ENCODE measurements at places on chromosomes 6 and 20.

- DNase-seq, result no peak
Observed at GRCh38 chr6:84769306-84769705, 4.9 kb upstream of the TBX18 start.

- DNase-seq, result no peak
Observed at GRCh38 chr6:93373445-93373844, 45.9 kb downstream of the EPHA7 start.

GRCh38 chr6:83270971-83271719 lies 78.0 kb downstream of the RWDD2A start:
- DNase-seq, result no peak

- no peak for DNase-seq
Observed at GRCh38 chr6:91029211-91029610, 442.3 kb upstream of the MAP3K7 start.

- no peak for DNase-seq
Observed at GRCh38 chr6:113488812-113489685, 368.1 kb upstream of the MARCKS start.

- no peak for DNase-seq
Observed at GRCh38 chr6:52304983-52305390, 20.4 kb upstream of the MCM3 start.

DNA sequence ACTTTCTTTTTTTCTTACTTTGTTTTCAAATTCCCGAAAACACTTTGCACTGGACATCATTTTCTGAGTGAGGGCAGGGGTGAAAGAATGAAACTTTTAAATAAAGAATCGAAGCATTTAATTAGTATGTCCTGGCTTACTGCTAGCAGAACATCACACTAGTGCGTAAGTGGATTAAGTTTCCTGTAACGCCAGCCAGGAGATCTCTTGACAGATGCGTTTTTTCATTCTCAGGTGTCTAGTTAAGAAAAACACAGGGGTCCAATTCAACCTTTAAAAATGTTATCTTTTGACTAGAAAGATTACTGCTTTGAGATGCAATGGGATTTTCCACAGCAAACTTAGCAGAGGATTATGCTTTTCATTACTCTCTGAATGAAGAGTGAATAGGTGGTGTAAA lies 858.8 kb upstream of the EPHA7 start:
- no peak for DNase-seq

DNA sequence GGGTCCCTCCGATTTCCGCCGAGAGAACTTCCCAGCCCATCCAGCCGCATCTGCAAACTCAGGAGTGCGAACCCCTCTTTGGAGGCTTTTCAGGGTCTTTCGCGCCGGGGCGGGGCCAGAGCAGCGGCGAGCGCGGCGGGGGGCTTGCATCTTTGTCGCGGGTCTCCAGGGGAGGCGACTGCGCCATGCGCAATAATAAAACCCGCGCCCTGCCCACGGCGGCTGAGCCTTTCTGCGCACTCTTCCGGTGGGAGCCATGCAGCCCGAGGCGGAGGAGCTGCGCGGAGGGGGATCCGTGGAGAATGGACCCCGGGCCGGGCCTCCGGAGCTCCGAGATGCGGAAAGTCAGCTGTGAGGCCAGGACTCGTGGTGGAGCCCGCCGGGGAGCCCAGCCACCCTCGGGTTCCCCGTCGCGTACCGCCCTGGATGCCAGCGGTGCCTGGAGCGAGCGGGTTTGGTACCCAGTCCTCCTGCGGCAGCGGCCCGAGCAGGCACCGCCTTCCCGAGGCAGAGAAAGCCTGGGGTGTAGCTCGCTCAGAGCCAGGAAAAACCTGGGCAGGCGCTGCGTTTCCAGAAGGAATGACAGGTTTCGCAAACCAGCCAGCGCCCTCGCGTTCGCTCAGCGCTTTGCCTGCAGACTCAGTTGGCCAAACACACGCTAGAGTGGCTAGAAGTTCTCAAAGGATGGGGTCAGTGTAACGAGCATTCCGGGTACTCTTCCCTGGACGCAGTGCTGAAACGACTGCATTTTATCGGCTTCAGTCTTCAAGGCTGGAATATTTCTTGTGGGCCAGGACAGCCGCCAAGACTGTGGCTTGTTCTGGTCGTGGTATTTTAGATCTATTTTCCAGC lies 1.2 kb downstream of the AKAP12 start:
- no peak for DNase-seq

GRCh38 chr6:134983823-134984222 lies 33.9 kb upstream of the ALDH8A1 start:
- no peak for DNase-seq

GRCh38 chr20:17634661-17635331 lies 47.2 kb downstream of the RRBP1 start:
- no peak for DNase-seq

- DNase-seq, result no peak
Observed at GRCh38 chr20:2300420-2300819, 4.6 kb downstream of the TGM3 start.

- DNase-seq, result no peak
Observed at GRCh38 chr6:17940151-17940792, 47.2 kb downstream of the KIF13A start.

DNA sequence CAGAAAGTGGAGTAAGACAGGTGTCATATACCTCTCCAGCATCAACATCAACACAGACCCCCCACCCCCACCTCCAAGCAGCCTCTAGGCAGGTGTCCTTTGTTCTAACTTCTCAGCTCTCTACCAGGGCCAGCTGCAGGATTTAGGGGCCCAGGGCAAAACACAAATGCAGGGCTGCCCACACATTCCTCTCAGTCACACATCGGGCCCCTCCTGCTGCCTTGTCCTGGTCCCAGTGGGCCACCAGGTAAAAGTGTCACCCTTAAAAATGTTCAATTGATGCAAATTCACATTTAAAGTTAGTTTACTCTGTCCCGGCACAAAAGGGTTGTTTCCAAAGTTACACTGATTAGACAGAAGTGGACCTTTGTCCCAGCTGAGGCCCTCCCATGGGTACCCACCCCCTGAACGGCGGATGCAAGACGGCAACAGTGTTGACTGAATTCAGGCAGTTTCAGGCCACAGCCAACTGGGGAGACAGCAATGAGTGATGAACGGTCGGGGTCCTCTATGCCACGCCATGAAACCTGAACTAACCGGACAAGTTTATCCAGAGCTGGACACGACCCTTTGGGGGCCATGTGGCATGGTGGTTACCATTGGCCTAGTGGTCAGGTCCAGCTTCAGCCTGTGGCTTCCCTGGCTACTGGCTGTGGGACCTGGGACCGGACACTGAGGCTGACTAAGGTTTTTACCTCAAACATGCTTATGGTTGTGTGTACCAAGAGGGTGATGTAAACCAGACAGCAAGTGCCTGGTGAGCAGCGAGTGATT lies 52.2 kb upstream of the UNC93A start:
- DNase-seq, result no peak

- no peak for DNase-seq
Observed at GRCh38 chr20:16321291-16321690, 252.0 kb downstream of the KIF16B start.

- DNase-seq, result no peak
Observed at GRCh38 chr6:93571346-93571745, 152.0 kb upstream of the EPHA7 start.

- no peak for DNase-seq
Observed at GRCh38 chr6:33589731-33590530, 9.9 kb upstream of the BAK1 start.

DNA sequence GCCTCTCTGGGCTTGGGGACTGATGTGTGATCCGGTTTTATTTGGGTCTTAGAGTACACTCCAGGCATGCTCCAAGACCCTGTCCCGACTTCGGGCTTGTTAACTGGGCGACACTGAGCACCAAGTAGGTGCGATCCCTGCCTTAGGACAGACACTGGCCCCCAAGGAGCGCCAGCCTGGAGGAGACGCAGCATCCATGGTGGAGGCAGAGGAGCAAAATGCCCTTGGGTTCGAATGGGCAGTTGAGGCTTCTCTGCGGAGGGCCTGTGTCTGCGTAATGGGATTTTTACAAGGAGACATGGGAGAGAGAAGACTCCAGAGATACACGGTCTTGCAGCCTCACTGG lies 593 bp upstream of the LEMD2 start:
- DNase-seq, result no peak

DNA sequence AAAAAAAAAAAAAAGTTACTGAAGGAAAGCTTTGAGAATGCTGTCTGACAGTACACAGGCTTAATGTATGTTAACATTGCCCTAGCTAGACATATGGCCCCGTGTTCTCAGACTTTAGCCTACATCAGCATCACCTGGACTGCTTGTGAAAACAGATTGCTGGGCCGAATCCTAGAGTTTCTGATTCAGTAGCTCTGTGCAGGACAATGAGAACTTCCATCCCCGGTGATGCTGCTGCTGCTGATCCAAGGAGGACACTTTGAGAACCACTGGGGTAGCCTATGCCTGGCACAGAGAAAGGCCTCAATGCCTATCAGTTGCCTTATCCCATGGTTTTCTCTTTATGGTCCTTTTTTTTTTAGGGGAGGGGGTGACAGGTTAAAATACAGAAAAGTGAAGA lies 1.6 kb downstream of the HCK start:
- DNase-seq, result no peak

- no peak for DNase-seq
Observed at GRCh38 chr6:31762356-31762755, at the start of gene SAPCD1. Gene SAPCD1 (plus strand): TSS chr6:31762656. CDS start chr6:31763055, 399 bp downstream.

GRCh38 chr6:108578166-108578565 lies 17.4 kb downstream of the FOXO3 start:
- no peak for DNase-seq

DNA sequence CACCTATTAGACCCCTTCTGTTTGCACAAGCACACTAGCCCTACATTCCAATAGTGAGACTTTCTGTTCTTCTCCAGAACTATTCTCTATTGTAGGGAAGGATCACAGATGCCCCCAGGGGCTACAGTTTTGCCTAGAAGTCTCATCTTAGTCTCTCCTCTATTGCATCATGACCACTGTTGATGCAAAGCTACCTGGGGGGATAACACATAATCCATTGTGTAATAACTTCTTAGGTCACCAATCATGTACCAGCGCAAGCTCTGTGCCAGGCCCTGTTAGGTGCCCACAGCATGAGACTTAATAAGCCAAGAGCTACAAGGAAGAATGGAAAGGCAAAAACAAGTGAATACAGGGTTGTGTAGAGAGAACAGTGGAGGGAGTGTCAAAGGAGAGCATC lies 98.1 kb upstream of the TNFAIP3 start:
- no peak for DNase-seq

DNA sequence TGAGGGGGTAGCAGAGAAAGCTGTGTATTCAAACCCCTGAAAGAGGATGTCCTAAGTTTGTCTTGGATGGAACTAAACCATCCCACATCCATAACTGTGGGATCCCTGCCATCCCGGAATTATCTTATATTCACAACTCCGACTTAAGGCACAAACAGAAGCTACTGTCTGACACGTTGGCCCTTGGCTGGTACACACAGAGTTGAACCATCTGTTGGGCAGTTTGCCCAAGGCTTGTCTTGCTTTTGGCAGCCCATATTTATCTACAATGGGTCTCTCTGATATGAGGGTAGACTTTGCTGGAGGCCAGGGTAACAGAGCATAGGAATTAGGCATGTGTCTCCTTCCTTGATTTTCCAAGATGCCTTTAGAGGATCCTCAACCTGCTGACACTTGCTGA lies 116.6 kb upstream of the PROKR2 start:
- DNase-seq, result no peak

DNA sequence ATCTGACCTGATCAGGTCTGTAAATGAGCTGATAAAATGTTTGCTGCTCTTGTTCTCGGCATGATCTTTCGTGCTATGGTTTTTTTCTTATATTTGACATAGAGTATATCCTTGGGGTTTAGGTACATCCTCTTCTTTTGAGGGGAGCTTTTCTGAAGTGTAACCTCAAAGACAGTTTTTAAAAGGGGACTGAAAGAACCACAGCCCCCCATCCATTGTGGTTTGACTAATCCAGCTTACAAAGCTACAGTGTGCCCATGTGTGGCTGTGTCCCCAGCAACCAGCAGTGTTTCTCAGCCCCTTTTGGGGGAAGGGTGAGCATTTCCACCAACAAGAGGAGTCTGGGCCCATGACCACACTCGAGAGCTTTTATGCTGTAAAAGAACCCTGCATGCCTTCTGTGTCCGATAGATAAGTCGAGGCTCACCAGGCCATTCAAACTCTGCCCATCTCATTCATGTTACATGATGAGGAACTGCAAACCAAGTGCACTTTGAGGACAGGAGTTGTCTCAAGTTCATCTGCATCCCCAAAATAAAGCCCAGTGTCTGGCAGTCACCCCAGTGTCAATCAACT lies 266.0 kb downstream of the SLC24A3 start:
- no peak for DNase-seq

DNA sequence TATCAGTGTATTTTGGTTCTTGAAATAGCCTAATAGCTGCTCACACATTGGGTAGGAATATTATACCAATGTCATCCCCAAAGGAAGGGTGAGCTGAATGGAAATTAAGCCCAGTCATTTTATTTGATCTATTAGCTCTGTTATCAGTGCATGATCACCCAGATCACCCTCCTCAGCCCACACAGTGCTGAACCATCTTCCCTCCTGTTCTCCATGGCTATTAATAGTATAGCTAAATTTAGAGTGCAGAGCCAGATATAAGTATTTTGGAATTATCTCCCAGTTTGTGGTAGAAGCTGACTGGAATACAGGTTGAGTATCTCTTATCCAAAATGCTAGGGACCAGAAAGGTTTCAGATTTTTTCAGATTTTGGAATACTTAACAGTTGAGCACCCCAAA lies 45.4 kb downstream of the KCTD20 start:
- DNase-seq, result no peak

GRCh38 chr6:161117308-161117707 lies 125.7 kb downstream of the MAP3K4 start:
- no peak for DNase-seq

DNA sequence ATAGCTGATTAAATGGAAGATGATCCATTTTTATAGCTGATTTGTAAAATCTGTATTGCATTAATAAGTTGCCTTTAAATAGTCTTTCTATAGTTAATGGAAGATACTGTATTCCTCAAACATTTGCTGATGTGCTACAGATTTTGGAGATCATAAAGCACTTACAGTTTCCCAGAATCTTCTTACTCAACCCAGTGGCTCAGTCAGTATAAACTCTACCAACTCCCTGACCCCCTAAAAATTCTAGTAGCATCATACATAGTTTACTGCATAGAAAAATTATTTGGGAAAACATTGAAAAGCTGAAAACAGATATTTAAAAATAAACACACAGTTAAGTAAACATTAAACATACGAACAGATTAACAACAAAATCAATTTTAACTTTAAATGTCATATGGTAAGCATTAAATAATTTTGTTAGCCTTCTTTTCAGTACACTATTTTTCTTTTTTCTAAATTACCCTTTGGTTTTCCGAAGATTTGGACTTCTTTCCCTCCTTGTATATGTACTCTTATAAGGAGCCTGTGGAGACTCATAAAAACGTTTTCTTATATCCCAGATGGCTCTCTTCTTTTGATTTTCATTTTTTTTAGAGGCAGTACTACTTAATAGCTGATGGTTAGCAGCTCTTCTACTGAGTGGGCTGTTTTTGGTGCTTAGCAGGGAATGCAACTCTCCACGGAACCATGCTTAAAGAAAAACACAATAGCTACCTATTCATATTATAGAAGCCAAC lies 62.7 kb upstream of the BMP5 start:
- no peak for DNase-seq

All from activated T-helper 1 cell treated with anti-CD3 and anti-CD28 coated beads, Interleukin-2, amount 50 U/mL, for 16 hours (primary cell).